ENCODE measurements at places on chromosomes 5 and 9.

GRCh38 chr9:87336914-87337333 lies 160.7 kb upstream of the DAPK1 start:
- no peak for DNase-seq

GRCh38 chr5:88799938-88800535 lies 82.9 kb downstream of the MEF2C start:
- DNase-seq, result no peak

GRCh38 chr9:73773896-73774295 lies 622.2 kb downstream of the ANXA1 start:
- no peak for DNase-seq

DNA sequence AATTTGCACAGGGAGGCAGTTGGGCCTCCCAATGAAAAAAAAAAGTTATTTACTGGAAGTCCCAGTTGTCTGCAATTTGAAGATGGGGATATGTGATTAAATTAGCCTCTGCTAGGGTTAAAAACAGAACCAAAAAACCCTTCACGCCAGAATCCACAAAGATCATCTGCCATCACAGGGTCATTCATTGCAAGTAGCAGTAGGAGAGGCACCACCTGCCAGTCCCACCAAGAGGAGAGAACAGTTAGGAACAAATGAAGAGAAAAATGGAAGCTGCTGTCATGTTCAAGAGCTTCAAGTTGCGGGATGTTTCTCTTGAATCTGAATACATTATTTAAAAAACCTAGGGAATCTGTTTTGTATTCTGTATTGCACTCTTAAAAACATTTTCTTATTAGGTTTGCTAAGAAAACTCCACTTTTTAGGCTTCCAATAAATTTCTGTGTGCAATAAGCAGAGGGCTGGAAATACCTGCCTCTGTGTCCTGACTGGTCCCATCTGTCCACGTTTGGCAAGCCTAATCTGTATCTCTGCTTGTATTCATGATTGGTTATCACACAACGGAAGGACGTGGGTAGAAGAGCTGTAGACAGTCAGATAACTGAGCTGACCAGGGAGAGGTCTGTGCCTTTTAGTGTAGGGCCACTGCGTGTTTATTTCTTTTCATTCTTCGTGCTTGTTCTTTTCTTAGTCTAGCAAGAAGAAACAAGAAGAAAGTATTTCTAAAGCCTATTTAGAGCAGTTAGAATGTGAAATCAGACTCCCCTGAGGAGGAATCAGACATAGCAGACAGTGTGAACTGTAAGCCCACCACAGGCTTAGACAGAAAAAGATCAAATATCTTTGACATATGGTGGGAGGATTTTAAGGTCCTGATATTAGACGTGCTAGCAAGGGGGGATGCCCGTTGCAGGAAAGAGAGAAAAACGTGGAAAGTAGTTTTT lies 630.6 kb upstream of the SEMA6A start:
- DNase-seq, result no peak

- no peak for DNase-seq
Observed at GRCh38 chr5:35160486-35161116, 69.7 kb downstream of the PRLR start.
